ENCODE measurements at places on chromosomes 13 and 19.

- DNase-seq, result no peak
Observed at GRCh38 chr19:29212356-29212647, 649 bp downstream of the UQCRFS1 start.

DNA sequence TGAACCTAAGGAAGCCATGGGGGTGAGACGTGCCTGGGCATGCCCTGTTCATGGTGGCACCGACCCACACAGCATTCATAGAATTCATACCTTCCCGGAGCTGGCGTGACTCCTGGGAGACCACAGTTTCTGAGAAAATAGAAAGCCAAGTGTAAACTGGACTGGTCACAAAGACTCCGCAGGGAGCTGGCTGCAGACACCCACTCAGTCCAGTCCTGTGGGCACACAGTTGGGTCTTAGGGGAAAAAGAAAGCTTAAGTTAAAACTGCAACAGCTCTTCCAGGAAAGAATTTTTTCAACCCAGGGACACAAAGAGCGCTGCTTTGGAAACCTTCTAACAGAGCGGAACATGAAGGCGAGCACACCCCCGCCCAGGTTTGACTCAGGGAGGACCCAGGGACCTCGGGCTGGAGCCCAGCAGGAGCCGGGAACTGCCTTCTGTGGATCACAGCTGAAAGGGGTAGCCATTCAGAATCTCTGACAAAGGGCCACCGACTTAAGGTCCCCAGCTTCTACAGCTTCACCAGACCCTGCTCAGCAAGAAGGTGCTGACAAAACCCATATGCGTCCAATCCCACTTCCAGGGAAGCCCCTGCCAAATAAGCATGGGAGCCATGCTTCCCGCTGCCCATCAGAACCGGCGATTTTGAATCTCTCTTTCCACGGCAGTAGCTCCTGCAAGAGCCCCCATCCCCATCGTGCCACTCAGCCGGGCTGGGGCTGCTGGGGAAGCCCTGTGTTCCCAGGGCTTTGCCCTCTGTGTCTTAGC is 183.7 kb downstream of the COL4A1 start:
- DNase-seq, result no peak

DNA sequence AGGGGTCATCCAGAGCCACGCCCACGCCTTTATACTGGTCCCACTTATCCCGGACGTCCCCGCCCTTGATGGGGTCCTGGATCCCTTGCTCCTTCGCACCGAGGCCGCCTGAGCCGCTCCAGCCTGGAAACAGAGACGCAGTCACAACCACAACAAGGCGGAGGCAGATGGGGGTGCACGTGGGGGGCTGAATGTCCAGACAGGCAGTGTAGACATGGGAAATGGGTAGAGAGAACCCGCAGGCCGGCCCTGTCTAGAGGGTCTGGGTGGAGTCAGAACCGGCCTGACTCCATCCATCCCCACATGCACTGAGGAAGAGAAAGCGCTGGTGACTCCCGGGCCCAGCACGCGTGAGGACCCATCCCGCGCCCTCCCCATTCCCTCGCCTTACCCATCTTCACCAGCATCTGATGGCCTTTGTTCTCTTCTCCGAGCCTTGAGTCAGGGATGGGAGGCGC is 23.0 kb downstream of the CHERP start:
- no peak for DNase-seq

DNA sequence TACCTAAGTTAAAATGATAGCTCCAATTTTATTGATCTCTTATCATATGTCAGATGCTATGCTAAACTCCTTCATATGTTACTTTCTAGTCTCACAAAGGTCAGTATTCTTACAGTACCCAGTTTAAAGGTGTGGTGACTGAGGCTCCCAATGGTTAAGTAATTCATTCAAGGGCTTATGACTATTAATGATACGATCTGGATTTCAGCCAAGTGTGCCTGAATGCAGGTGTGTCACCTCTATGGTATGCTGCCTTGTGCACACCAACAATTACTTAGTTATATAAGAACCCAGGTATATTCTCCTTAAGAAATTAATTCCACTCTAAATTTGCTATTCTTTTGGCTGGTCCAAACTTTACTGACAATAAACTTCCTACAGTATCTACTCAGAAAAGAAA is 84.6 kb upstream of the TRPC4 start:
- DNase-seq, result no peak

DNA sequence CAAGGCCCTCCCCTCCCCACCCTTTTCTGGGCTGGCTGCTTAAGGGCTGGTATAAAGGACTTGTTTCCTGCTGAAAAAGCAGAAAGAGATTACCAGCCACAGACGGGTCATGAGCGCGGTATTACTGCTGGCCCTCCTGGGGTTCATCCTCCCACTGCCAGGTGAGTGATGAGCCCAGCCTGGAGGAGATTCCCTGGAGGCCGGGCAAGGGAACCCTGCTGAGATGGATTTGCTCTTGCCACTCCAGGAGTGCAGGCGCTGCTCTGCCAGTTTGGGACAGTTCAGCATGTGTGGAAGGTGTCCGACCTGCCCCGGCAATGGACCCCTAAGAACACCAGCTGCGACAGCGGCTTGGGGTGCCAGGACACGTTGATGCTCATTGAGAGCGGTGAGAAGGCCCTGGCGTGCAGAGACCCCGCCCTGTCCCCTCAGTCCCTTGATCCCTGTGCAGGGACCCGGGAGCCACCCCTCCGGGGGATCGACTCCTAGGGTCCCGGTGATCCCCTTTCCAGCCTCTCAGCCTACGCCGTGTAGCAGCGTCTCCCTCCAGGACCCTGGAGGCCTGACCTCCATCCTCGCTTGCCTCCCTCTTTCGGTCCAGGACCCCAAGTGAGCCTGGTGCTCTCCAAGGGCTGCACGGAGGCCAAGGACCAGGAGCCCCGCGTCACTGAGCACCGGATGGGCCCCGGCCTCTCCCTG is at the start of gene CD177:
TSS of gene CD177 (plus strand) at position 81 of the 699 bp plus-strand sequence. CDS start at position 110, 29 bp downstream.
- no peak for DNase-seq

DNA sequence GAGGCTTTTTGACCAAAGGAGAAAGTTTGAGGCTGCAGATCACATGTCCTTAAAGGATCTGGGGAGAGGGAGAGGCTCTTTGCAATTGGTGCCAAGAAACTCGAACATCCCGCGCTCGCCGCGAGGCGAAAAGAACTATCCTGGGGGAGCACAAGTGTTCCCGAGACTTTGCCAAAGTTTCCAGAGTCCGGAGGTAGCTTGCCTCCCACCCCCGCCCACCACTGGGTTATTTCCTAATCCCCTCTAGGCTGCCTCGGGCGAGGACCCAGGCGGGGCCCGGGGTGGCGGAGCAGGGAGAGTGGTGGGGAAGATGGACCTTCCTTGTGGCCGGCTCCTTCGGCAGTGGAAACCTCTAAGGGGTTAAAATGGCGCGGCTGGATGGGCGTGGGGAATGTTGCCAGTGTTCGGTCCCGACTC is 114.5 kb downstream of the KCNRG start:
- DNase-seq, result no peak

DNA sequence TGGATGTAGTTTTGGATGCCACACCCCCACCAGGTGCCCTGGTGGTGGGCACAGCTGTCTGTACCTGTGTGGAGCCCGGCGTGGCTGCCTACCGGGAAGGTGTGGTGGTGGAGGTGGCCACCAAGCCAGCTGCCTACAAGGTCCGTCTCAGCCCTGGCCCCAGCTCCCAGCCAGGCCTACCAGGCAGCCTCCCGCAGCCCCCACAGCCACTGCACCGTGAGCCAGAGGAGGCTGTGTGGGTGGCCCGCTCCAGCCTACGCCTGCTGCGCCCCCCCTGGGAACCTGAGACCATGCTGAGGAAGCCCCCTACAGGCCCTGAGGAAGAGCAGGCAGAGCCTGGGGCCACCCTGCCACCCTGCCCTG is 3.5 kb downstream of the CIC start:
- DNase-seq, result no peak

DNA sequence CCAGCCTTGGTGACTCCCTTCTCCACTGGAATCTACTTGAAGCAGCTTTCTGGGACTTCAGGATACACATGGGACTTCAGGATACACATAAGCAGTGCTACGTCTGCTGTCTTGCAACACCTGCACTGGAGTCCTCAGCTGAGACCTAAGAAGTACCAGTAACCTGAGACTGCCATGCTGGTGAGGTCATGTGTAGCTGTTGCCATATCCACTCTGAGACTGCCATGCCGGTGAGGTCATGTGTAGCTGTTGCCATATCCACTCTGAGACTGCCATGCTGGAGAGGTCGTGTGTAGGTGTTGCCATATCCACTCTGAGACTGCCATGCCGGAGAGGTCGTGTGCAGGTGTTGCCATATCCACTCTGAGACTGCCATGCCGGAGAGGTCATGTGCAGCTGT is 937.9 kb downstream of the EFNB2 start:
- no peak for DNase-seq

- DNase-seq, result no peak
Observed at GRCh38 chr13:100680131-100680530, 5.5 kb upstream of the TMTC4 start.

DNA sequence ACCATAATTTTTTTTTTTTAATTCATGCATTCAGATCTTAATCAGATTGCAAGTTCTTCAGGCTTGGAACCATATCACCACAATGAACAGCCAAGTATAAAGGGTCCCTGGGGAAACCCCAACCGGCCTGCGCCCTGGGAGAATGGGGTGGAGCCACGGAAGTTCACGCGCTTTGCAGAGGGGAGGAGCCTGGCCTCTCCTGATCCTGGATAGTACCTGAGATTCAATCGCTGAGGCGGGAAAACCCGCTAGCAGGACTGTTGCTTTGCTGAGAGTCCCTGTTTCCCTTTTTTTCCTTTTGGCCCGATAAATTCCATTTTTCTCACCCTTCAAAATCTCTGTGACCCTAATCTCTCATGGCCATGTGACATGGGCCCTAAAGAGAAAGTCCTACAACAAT is 385.1 kb downstream of the IRS2 start:
- no peak for DNase-seq

DNA sequence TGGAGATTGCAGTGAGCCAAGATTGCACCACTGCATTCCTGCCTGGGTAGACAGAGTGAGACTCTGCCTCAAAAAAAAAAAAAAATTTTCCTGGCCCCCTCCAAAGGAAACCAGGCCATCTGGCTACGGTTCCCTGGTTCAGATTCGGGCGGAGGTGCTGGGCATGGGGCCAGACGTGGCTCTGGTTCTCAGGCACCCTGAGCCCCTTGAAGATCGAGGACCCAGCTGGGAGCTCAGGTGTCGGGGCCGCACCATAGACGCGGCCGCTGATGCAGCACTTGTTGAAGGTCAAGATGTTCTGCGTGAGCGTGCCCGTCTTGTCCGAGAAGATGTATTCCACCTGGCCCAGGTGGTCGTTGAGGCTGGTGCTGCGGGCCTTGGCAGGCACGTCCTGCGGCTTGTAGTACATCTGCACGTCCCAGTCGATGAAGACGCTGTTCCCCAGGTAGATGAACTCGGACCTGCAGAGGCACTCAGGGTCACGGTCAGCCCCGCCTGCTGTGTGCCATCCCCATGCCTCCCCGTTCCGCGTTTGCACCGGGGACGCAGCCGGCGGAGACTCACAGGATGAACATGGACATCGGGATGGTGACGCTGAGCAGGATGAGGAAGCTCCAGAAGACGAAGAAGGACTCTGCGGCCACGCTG is 12.3 kb downstream of the ATP8B3 start:
- no peak for DNase-seq

GRCh38 chr19:28224441-28224840 is 988.5 kb downstream of the UQCRFS1 start:
- no peak for DNase-seq

DNA sequence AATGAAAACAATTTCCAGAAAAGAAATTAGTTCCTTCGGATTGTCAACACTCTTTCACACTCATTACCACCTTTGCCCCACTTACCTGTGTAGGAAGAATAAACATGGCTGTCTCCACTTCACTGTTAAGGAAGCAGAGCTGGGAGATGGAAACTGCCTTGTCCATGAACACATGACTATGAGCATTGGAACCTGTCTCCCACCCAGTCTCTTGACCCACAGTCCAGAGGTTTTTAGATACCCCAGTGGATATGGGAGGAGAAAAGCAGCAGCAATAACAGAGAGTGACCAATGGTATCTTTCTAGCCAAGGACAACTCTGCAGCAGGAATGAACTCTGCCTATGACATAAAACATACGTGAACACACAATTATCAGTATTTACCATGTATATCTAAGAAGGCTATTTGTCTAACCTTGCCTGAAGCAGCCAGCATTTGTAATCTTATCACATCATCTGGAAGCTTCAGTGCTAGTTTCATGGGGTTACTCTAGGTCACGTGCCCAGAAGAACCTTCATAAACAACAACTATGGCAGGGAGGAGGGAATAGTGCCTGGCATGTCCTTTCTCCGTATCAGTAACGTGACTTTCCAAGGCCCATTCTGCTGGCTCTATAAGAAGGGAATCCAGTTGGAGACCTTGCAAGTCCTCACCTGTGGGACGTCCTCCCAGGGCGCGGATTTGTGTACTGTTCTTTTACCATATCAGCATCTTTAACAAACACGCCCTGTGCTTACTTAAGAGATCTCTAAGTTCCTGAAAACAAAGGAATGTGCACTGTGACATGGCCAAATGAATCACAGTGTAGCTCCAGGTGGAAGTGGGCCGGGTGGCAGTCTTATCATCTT is 221.8 kb upstream of the UBL3 start:
- no peak for DNase-seq

DNA sequence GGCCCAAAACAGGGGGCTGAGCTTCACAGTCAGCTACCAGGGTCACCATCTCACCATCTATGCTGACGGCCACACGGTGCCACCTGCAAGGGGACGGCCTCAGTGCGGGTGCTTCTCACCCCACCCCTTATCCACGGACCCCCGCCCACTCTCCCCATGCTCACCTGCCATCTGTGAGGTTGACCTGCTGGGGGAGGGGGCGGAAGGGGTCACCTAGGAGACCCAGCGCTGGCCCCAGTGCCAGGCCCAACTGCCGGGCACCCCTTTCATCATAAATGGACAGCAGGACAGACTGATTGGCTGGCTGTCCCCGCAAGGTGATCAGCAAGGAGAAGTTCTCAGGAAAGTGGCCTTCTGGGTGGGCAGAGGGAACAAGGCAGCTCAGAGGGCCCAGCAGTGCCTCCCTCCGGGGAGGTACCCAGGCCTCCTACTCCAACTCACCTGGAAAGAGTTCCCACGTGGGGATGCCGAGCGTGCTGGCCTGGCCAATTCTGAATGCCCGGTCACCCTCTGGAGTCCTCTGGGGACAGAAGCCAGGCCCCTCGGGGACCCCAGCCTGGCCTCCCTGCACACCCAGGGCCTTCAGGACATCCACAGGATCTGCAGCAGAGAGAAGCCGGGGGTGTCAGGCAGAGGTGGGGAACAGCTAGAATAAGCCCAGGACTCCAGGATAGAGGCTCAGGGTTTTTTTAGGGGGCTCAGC is 4.5 kb downstream of the COL5A3 start:
- no peak for DNase-seq

DNA sequence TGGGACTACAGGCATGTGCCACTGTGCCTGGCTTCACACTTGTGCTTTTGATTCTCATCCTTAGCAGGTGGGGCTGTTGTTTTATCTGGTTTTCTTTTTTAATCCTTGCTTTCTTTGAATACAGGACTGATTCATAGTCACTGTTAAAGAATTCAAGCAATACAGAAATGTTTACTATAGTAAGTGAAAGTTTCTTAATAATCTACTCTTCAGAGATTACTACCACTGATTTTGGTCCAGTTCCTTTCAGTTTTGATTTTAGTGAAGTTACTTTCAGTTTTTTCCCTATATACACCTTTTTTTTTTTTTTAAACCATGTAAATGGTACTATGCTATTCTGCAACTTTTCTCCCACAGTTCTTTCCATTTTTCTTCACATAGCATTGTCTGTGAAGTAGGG is 53.6 kb downstream of the GATAD2A start:
- no peak for DNase-seq

GRCh38 chr19:4730740-4731171 is 7.1 kb upstream of the DPP9 start:
- peak; percentile 34 for DNase-seq

Data from stimulated activated CD8-positive, alpha-beta memory T cell treated with anti-CD3 and anti-CD28 coated beads, Interleukin-2, amount 100 ng/mL, for 1 hour (primary cell).